Stimulated activated CD8-positive, alpha-beta memory T cell treated with anti-CD3 and anti-CD28 coated beads, Interleukin-15, amount 100 ng/mL, for 1 hour (primary cell): ENCODE measurements at places on chromosomes 12 and 14.

- DNase-seq: no peak
Observed at GRCh38 chr12:34287986-34288962, 266.0 kb downstream of the ALG10 start.

GRCh38 chr14:88030892-88031291 lies 26.0 kb downstream of the GPR65 start:
- no peak for DNase-seq

GRCh38 chr12:124498275-124499189 lies 68.9 kb downstream of the NCOR2 start:
- DNase-seq: no peak

DNA sequence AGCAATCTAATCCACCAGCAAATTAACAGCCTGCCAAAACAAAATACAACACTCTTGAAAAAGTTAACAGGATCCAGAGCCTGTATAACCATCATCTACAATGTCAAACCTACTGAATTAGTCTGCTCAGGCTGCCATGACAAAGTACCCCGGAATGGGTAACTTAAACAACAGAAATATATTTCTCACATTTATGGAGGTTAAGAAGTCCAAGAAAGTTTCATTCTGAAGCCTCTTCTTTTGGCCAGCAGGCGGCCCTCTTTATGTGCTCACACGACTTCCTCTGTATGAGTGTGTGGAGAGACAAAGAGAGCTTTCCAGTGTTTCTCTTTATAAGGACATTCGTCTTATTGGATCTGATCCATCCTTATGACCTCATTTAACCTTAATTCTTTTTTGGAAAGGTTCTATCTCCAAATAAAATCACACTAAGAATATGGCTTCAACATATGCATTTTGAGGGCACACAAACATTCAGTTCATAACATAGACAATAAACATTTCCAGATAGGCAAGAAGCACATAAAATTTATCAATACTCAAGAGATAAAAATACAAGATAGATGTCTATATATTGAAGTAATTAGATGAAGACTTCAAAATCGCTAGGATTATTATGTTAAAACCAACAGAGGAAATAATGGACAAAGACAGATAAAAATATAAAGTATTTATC lies 5.9 kb upstream of the RERG start:
- DNase-seq: no peak

DNA sequence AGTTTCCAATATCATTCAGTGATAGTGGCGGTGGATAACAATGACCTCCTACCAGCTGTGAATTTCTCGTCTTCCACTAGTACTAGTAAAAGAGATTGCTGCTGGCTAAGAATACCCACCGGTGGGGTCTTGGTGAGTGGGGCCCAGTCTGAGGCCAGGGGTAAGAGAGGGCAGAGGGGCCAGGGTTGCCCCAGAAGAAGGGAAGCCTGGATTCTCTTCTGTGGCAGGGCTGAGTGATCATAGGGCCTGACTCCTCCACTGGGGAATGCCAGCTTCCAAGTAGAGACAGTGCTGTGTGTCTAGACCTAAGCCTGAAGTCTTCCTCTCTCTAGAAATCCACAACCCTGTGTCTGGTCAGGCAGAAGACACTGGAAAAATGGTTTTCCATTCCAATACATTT lies 5.8 kb upstream of the TMEM63C start:
- DNase-seq: no peak

GRCh38 chr12:67633708-67634107 lies 14.8 kb upstream of the DYRK2 start:
- DNase-seq: no peak

- DNase-seq: no peak
Observed at GRCh38 chr12:5524116-5524768, 92.3 kb downstream of the NTF3 start.

- DNase-seq: no peak
Observed at GRCh38 chr14:88326352-88327103, 3.5 kb upstream of the KCNK10 start.

GRCh38 chr12:57214398-57214781 lies 2.2 kb upstream of the NXPH4 start:
- peak; percentile 56 for DNase-seq

DNA sequence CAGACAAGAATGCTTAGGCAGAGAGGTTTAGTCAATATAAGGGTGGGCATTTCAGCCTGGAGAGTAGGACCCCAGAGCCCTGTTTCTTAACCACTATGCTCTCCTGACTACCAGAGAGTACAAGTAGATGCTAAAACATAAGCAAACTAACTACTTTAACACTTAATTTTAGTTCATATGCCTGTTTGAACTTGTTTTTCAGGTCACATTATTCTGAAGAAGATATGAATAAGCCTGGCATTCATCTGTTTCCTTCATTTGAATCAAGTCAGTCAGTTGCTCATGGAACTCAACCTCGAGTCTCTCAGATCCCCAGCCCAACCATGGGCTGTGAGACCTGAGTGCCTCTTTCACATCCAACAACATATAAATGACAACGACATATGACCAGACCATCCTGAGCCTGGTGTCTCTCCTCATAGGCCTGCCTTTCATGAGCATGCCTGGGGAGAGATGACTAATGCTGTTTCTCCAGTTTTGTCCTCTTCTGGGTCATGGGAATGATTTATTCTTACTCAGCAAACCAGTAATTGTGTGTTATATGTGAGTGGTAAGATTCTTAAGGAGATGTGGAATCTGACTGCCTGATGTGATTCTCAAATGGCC lies 251.1 kb upstream of the BTG1 start:
- no peak for DNase-seq

DNA sequence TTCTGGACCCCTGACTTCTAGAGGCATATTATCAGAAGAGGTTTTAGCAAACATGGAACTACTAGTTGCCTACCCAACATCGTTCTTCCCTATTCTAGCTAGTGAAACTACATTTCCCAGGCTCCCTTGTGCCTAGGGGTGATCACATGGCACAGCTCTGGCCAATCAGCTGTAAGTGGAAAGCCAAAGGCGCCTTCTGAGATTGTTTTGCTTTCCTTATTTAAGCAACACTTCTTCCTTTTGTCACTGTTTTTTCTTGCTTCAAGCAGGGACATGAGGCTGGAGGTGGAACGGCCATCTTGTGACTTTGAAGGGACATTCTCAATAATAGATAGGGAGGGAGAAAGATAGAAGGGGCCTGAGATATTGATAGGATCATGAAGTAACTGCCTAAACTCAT lies 136.7 kb downstream of the ZNF664 start:
- no peak for DNase-seq

DNA sequence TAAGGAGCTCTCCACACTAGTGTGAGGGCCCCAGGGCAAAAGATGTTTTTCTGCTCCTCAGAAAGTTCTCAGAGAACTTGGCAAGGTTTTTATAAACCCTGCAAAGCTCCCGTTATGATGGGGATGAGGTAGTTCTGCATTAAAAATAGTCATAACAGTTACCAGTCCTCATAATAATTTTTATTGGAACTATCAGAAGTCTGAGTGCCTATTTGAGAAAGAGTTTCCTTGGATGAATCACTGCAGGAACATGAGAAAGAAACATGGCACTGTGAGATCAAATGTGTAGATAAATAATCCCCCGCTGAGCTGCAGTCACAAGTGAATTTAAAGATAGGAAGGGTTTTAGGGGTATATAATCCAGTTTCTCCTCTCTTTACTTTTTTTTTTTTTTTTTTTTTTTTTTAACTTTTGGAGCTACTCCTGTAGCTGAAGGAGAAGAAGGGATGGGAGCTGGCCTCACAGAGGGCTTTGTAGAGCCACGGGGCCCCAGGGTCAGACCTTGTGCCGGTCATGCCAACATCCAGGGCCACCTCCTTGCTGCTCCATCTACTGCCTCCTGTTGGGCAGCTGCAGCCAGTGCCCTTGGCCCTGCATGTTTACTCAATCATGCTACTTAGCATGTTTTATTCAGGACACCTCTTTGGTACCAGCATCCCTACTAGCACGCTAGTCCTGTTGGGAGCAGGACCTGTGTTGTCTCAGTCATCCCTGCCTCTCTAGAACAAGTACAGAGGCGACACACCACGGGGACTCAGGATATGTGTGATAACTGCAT lies 39.5 kb downstream of the EVL start:
- no peak for DNase-seq

- no peak for DNase-seq
Observed at GRCh38 chr14:19771895-19772430, 1.3 kb upstream of the OR4M1 start.

DNA sequence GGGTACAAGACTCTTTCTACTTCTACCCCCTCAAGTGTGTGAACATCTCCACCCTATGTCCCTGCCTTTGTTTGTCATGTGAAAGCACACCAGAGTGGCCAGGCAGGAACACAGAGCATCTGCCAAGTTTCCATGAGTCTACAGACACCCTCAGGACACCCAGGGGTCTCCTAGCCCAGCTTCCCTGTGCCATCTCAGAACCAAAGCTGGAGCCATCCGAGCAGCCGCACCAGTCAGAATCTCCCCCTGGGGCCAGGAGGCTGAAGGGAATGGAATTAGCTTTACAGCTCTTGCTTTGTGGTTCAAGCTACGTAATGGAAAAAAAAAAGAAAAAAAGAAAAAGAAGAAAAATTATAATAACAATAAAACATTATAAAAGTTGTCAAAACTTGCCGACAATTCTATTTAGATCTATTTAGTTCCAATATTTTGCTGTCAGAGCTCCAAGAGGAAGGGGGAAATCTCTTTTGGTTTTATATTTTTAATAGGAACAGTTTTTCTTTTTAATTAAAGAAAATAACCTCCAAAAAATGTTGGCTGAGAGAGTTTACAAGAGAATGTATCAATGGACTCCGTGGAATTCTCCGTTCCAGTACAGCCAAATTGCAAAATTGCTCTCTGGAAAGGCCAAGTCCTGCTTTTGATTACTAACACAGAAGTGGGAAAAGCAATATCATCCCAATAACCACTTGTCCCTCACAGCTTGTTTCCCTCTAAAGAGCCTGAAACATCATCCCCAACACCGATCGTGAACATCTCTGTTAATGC lies 37.1 kb downstream of the TBX5 start:
- no peak for DNase-seq

DNA sequence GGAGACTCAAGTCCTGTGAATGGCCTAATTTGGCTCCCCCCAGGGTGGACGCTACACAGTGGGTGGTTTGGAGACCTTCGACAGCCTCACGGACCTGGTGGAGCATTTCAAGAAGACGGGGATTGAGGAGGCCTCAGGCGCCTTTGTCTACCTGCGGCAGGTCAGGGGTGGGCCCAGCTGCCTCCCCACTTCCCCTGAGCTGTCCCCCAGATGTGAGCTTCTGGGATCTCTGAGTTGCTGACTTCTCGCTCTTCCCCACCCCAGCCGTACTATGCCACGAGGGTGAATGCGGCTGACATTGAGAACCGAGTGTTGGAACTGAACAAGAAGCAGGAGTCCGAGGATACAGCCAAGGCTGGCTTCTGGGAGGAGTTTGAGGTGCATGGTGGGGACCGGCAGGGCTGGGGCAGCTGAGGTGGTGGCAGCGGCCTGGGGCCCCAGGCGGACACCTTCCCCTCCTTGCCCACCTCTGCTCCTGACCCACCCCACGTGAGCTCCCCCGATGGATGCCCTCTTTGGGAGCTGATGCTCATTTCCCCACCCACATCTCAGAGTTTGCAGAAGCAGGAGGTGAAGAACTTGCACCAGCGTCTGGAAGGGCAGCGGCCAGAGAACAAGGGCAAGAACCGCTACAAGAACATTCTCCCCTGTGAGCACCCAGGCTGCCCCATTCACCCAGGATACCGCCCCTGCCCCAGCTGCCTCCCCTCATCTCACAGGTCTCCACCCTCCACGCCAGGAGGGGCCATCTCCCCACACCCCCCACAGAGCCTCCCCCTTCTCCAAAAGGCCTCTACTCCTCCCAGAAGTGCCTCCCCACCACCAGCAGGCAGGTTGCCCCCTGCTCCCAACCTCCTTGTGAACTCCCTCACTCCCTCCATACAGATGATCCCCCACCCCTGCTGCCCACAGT lies 4.2 kb downstream of the PTPN6 start:
- no peak for DNase-seq

DNA sequence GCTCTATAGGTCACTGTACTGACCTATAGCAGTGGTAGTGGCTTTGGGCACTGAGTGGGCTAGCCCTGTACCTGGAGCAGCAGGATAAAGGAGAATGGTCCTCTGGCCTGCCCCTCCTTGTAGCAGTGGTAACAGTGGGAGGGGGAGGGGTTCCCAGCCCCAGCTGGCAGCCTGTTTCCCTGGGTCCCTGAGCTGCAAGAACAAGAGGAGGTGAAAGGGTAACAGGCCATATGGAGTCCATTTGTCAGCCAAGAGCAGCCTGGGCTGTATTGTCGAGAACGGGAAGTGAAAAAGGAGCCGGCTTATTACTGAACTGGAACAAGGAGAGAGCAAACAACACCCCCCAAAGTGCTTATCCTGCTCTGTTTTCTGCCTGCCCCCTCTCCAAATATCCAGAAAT lies 73.8 kb upstream of the SRSF5 start:
- DNase-seq: no peak

- no peak for DNase-seq
Observed at GRCh38 chr12:117069101-117069797, 30.0 kb downstream of the TESC start.

- no peak for DNase-seq
Observed at GRCh38 chr12:1496162-1496900, 98.0 kb downstream of the FBXL14 start.

- no peak for DNase-seq
Observed at GRCh38 chr12:112299704-112300103, 82.5 kb downstream of the HECTD4 start.

DNA sequence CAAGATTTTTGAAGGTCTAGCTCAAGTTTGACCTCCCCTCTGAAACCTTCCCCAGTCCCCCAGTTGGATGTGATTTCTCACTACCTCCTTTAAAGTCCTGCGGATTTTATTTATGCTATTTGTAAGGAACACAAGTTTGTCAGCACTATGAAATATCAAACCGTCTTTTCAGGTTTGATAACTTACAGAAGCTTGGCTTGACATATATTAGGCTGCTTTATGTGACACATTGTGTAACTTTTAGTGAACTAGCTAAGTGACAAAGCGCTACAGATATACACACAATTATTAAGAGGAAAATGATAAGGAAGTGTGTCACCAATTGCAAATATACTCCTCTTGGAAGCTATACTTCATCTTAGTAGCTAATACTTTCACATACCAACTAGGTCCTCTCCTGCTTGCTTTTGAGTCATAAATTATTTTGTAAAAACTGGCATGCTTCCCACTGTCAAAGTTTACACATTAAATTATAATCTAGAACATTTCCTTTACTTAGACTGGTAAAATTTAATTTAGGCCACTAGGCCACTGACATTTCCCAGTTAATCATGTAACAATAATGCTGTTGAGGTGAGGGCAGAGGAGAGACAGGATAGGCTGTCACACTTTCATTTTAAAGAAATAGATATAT lies 149.5 kb downstream of the TMTC3 start:
- DNase-seq: no peak

GRCh38 chr12:120961604-120962531 lies 16.5 kb upstream of the HNF1A start:
- DNase-seq: no peak

DNA sequence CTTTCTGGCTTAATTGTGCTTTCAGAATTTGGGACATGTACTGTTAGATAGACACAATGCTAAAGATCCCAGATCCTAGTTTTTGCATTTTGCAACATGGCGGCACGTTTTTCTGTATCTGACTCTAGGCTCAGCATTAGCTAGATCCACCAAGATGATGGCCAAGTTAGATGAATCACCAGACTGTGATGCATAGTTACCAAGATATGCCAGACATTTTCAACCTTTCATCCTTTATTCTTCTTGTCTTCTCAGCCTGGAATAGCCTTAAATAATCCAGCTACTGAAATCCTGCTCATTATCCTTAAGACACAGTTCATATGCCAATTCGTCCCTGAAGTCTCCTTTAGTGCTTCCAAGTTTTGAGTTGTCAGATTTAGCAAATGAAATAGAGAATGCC lies 144.9 kb upstream of the CRY1 start:
- no peak for DNase-seq
